NCI-H1436 treated with DMSO at 0.1 percent for 48 hours (cell line): ENCODE measurements at places on chromosomes 13 and 19.

DNA sequence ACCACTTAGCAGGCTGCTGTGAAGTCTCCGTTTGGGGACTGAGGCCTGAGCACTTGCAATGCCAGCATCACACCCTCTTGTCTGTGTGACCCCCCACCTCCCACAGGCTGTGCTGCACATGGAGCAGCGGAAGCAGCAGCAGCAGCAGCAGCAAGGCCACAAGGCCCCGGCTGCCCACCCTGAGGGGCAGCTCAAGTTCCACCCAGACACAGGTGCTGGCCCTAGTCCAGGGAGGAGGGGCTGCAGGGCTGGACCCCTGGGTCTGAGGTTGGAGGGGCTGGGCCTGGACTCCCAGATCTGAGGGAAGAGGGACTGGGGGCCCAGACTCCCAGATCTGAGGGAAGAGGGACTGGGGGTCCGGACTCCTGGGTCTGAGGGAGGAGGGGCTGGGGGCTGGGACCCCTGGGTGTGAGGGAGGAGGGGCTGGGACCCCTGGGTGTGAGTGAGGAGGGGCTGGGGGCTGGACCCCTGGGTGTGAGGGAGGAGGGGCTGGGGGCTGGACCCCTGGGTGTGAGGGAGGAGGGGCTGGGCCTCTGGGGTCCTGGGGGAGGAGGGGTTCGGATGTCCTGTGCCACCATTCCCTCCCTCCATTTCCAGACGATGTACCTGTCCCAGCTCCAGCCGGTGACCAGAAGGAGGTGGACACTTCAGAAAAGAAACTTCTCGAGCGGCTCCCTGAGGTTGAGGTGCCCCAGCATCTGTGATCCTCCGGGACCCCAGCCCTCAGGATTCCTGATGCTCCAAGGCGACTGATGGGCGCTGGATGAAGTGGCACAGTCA lies 11.6 kb upstream of the DHDH start:
- no peak for DNase-seq

GRCh38 chr13:70051531-70051930 lies 56.1 kb upstream of the ATXN8OS start:
- no peak for DNase-seq

DNA sequence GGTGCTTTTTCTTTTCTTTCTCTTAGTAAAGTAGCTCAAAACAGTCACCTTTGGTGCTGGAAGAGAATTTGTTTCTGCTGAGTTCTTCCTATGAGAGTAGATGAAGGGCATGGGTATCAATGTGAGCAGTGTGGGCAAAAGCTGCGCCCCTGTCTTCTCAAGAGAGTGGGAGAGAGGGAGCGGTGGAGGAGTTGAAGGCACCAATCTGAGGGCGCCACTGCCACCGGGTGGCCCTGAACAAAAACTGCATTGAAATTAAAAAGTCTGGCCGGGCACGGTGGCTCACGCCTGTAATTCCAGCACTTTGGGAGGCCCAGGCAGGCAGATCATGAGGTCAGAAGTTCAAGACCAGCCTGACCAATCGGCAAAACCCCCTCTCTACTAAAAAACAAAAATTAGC lies 28.7 kb upstream of the EPHX3 start:
- DNase-seq = no peak

GRCh38 chr13:70043685-70044084 lies 63.9 kb upstream of the ATXN8OS start:
- DNase-seq = no peak

DNA sequence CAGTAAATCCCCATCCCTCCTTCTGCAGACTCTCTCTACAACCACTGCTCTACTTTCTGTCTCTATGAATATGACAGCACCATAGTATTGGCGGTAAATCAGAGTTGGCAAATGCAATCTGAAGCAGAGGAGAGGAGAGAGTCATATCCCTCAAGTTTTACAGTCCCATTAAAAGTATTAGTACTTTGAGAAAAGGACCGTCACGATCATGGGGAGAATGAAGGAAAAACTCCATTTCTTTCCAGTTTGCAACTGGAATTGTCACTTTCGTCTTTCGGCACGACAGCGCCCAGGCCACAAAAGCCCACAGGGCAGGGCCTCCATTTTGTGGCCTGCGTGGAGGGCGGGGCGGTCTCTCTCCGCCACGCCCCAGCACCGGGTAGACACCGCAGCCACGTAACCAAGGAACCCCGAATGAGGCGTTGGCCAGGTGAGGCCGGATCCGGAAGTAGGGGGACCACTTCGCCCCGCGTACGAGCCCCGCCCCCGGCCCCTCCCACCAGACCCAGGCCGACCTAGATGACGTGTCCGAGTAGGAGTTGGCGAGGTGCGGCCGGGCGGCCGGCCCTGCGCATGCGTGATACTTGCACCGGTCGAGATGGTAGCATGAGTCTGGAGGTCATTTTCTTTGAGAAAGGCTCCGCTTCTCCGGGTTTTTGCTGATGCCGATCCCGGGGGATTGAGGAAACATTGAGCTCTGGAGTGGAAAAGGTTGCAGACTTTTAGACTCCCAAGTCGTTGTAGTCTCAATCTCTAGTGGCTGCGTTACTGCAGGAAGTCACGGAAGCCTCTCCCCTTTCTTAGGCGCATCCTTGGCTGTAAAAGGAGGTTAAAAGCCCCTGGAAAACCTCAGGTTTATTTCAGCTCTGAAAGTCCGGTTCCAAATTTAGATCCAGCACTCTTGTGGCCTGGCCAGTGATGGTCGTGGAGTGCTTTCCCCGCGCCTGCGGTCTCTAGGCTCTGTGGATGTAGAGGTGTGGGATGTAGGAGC lies 2.8 kb upstream of the TM9SF2 start:
- peak; percentile 93 for DNase-seq

DNA sequence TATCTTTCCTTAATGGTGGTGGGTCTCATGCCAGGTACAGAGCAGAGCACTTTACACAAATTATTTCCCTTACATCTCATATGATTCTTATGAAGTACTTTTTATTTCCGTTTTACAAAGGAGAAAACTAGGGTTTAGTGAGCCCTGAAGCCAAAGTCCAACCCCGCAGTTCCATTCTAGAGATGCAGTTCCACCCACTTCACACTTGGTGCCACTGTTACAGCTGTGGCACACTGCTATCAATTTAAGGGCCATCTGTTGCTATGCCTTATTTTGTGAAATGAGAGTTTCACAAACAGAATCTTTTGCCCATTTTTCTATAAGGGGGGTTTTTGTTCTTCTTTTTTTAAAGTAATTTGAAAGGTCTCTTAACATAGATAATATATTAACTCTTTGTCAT lies 12.9 kb downstream of the MIPEP start:
- DNase-seq = no peak

DNA sequence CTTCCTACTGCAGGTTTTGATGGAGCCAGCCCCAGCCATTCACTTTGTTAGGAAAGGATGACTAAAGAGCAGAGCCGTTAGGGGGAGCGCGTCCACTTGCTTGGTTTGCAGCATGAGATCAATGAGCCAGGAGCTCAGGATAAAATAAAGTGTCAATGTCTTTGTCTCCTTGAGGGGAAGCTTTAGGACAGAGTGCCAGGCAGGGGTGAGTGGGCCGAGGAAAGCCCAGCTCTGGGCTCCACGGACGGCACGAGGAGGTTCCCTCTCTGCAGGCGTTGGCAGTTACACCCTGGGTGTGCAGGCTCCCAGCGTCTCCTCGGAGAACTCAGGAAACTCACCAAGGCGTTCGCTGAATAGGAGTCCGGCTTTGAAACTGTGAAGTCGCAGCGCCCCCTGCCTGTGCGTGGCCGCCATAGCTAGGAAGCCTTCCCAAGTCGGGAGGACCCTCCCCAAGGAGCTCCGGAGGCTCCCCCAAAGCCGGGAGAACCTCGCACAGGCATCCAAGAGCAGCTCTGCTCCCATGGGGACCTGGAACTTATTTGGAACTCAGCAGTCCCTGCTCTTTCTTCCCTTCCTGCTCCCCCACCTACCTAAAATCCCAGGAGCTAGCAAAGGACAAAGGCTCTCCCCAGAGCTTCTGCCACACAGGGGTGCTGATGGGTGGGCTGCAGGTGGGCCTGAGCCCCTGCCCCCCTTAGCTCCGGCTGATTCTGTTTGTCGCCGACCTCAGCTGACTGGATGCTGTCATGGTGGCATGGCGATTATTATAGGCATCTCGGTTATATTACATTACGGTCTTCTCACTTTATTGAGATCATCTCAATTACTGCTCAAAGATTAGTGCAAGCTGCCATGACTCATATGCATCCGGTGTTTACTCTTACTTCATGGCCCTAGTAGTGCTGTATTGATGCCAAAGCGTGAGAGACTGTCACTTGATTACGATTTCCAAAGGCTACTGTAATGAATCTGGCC lies 34.4 kb downstream of the GSX1 start:
- no peak for DNase-seq

- no peak for DNase-seq
These were observed 1437.7 kb upstream of the PCDH9 start for GRCh38 chr13:68667863-68668262.

- DNase-seq = no peak
These were observed 43.4 kb upstream of the MEDAG start for GRCh38 chr13:30862707-30863106.

DNA sequence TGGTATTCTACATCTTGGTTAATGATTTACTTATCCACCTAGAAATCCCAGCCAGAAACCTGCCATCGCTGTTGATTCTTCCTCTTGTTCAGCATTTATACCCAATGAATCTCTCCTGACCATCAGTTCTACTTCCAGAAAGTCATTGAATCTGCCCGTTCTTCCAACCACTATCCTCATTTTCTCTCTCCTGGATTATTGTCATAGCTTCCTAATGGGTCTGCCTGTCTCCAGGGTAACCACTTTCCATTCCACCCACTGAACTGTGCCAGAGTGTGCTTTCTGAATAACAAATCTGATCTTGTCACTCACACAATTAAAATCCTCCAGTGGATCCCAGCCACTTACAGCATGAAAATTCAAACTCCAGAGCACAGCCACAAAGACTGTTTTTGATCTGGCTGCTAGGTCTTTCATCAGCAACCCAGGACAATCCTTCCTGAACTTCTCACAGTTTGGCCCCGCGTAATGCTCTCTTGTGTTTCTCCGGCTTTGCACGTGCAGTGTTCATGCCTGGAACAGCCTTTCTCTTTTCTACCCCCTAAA lies 330.6 kb downstream of the SPRY2 start:
- no peak for DNase-seq

- peak; percentile 29 for DNase-seq
These were observed 100.2 kb downstream of the ZIC5 start for GRCh38 chr13:99871249-99871898.

- peak; percentile 17 for DNase-seq
These were observed 221.8 kb downstream of the OLFM4 start for GRCh38 chr13:53250272-53250875.

- no peak for DNase-seq
These were observed 309.9 kb downstream of the DCT start for GRCh38 chr13:94169454-94170144.

DNA sequence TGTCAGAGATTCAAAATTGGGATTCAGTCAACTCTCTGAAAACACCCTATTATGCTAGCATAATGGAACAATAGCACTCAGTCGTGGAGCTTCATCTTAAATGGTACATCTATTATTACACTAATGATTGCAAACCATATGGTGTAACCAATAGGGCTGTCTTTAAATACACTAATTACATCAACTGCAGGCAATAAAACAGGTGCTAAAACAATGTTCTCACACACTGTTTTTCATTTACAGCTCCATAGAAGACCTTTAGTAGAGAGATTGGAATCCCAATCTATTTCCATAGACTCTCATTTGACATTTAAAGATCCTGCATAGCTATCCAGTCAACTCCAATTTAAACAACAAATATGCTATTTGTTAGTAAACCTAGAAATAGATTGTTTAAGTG lies 1917.4 kb downstream of the OLFM4 start:
- DNase-seq = no peak

DNA sequence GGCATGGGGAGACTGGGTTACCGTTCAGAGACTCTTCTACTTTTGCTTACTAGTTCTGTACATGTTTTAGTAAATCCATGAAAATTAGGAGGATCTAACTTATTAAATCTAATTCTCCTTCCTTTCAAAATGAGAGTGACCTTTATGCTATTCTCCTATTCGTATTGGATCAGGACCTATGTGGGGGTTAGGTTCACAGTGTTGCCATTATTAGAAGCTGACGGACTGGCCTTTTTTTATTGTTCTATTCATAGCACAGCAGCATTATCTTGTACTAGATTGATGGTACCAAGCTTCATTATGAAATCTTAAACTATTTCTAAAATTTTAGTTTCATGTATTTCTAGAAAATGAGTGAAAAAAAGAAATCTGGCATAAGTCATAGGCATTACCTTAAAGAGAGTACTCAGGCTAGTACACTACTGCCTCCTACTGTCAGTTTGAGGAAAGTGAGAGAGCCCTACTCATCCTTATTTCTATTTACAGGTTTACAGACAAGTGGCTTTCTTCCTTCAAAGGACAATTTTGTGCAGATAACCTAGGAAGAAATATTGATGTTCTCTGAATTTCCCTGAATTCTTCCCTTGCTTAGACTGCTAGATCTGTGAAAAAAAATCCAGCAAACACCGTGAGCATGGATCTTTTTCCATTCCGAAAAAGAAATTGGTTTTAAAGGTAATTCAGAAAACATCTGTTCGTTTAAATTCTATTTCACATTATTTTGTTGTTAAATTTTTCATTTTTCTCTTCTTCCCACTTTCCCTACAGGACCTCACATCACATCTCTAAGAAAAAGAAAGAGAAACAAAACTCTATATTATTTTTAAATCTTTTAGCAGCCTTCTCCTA lies 485.5 kb downstream of the DIAPH3 start:
- no peak for DNase-seq

DNA sequence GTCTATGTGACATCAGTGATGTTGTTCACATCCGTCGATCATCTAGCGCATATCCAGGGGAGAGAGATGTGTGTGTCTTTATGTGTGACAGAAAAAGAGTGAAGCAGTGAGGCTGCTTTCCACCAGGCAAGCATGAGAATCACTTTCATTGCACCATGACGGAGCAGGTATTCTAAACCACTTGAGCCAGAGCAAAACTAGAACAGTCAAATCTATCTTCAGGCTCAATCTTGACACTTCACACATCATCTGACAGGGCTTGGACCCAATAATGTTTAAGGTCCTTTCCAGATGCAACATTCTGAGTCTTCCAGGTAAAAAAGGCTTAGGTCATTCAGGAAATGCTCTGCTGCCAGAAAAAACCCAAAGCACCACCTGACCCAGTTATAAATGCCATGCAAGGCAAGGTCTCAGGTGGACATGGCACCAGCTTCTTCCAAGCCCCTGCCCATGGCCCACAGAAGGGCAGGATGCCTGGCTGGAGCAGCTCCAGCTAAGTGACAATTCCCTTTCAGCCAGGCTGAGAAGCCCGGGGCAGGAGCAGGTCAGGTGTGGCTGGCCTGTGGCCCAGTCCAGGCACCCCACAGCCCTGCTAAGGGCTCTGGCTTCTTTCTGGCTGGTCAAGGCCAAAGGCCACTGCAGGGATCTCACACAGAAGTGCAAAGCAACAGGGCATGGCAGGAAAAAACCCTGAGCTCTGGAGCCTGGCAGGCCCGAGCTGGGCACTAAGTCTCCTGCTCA lies 5.0 kb downstream of the ELAVL1 start:
- no peak for DNase-seq

GRCh38 chr13:26926371-26926770 lies 165.8 kb upstream of the GPR12 start:
- no peak for DNase-seq

DNA sequence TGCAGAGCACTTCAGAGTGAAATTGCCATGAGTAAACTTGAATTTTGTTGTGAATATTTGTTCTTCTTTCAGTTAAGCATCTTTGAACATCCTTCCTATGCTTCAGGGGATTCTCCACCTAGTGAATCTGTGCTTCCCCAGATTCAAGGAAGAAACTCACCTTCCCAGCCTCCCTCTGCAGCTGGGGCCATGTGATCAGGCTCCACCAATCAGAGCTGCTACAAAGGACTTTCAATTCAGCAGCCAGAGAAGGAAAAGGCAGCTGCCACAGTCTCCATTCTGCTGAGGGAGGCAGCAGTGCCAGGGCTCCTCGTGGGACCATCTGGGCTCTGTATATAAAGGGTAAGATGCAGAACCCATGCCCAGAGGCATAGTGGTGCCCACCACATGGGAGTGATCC lies 89.7 kb upstream of the SIAH3 start:
- DNase-seq = no peak
